ENCODE measurements at places on chromosomes 2 and 18.

GRCh38 chr18:38369772-38370690, 804.4 kb upstream of the CELF4 start:
- no peak for DNase-seq

DNA sequence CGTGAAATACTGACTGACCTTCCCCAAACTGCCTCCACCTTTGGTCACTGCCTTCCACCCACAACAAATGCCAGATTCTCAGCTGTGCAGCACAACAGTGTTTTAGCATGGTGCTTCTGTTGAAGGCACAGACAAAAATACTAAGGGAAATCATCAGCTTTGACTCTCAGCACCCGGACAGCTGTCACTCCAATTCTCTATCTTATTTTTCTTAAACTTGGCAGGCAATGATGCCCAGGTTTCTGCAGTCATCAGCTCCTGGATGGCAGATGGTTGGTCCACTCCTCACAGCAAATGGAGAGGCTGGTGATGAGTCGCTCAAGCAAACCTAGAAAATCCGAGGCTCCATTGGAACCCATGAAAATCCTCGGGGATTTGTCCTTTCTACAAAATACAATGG, 2.9 kb upstream of the FAM124B start:
- DNase-seq: no peak

DNA sequence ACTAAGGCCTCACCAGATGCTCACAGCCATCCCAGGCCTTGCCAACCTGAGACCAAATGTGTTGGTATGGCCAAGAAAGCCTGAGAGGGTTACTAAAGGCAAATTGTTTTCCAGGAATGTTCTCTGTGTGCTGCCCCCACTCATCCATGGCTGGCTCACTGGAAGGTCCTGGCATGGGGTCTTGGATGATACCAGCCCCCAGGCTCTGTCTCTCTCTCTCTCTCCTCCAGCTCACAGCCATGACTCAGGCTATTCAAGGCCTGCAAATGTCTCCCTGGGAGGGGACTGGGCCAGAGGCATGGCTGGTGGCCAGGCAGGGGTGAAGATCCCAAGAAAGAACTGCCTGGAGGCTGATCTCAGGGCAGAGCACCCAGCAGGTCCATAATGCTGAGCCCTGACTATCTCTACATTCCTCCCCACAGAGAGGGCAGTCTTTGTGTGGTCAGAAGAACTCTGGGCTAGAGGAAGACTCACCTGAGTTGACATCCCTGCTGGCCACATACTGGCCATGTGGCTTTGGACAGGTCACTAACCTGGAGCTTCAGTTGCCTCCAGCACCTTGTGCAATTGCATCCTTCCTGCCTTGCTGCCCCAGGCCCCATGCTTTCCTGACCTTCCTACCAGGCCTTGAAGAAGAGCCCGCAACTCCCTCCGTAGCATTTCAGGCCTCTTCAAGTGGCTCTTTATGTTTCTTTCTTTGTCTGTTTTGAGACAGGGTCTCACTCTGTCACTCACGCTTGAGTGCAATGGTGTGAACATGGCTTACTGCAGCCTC, 150.4 kb downstream of the ZFP36L2 start:
- DNase-seq: no peak

DNA sequence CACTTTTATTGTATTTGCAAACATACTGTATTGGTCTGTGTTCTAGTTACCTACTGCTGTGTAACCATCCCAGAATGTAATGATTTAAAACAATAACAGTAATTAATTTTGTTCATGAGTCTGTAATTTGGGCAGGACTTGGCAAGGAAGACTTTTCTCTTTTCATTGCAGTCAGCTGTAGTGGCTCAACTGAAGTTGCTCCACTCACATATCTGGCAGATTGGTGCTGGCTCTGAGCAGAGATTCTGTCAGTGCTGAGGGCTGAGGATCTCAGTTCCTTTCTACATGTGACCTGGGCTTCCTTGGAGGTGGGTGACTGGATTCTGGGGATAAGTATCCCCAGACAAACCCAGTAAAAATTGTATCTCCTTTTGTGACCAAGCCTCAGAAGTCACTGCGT, 26.6 kb downstream of the PTPN4 start:
- no peak for DNase-seq

- no peak for DNase-seq
Measured at GRCh38 chr2:234448506-234449184, 48.2 kb downstream of the ARL4C start.

DNA sequence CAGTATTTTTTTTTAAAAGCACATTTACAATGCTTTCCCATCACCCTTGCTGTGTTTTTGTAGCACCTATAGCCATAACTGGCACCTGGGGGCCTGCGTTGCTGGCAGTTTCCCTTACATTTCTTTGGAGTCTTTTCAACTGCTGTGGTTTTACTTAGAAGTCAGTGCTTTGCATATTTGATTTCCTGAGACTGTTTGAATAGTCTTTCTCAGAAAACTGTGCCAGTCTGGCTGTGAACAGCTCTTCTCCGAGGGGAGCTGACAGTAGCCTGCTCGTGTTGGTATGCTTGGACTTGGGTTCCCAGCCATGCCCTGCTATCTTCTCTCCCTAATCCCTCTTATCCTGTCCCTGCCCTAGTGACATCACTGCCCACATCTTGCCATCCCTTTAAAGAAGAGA, 81.5 kb downstream of the DPP4 start:
- no peak for DNase-seq

DNA sequence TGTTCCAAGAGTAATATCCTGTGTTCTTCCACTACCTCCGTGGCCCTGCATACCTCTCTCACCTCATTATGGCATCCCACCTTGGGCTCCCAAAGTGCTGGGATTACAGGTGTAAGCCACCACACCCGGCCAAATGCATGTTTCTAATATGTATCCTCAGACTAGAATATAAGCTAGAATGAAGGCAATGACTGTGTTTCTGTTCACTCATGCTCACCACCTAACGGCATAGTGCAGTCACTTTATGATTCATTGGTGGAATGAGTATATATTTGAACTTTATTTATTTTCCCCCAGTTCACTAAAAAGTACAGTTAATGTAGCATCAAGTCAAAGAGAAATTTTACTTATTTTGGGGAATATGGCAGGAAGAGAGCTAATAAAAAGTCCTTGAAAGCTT, 11.3 kb downstream of the PIGN start:
- no peak for DNase-seq

DNA sequence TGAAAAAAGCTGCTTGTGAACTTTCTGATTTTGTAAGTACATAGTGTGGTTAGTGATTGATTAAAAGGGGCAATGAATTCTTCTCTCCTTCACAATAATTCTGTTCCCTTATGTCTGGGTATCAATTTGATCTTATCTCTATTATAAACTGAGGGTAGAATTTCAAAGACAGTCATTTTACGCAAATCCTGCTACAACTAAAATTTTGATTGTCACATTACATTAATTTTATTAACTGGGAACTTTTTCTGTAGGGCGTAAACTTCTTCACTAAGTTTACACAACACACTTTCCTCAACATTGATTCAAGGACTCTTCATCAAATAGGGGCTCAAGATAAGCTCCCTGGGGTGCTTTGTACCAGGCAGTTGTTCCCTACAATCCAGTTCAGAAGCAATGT, 5.0 kb upstream of the SLC8A1 start:
- DNase-seq: no peak

DNA sequence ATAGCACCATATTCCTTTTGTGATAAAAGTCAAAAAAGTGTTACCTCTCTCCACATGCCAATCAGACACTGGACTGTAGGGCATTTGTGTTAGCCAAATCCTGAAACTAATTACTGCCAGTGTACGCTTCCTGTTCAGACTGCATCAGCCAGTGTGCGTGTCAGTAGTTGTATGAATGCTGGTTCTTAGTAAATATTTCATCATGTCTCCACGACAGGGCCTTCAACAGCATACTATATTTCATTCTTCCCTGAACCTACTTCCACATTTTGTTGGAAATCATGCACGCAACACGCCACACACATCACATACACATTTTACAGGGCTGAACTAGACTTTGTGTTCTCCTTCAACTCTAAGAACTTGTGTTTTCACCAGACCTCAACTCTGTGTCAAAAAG, 77.5 kb downstream of the EPB41L3 start:
- no peak for DNase-seq

DNA sequence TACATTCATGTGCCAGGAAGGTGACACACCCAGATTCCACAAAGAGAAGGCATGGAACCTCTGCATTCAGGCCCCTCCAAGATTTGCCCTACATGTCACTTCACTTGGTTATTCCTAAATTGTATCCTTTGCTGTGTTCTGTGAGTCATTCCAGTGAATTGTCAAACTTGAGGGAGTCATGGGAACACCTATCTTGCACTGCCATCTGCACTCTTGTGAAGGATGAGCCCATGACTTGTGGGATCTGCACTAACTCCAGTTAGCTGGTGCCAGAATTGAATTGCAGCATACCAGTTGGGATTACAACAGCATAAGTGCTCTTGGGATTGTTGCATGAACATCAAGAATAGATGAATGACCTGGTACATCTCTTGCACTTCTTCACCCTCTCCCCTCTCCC, 1288.0 kb upstream of the ZEB2 start:
- no peak for DNase-seq
